Hepatic stellate cell (primary cell): ENCODE measurements at places on chromosomes 7 and 10.

GRCh38 chr7:29306319-29306991 lies 111.9 kb downstream of the CHN2 start:
- DNase-seq = no peak

GRCh38 chr10:79003183-79004100 lies 65.3 kb upstream of the ZMIZ1 start:
- no peak for DNase-seq

- DNase-seq = peak; percentile 61
Measured at GRCh38 chr7:35253460-35253709, 515 bp downstream of the TBX20 start.

DNA sequence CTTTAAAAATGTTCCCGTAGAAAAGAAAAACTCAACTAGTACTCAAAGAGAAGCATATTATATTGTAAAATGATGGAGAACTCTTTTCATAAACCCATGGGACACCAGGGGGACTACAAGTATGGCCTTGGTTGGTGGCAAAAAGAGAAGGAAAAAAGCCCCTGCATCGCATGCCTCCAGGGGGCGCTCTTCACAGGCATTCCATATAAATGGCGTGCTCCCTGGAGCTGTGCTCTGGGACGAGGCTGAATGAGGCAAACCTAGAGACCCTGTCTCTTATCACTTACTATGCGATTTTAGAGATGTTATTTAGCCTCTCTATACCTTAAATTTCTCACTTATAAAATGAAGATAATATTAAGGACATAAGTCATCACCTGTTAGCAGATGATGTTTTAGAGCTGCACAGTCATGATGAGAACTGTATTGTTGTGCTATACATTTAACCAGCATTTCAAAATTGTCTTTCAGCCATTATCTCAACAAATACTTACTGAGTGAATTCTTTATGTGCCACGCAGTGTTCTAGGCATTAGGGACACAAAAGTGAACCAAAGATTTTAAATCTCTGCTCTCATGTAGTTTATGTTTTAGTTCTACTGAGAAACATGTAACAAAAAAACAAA lies 105.8 kb downstream of the ARHGAP21 start:
- no peak for DNase-seq

- DNase-seq = no peak
Measured at GRCh38 chr10:89916468-89917215, 215.3 kb downstream of the KIF20B start.

GRCh38 chr7:56092789-56093531 lies at the start of gene PHKG1:
PHKG1 (minus strand) TSS chr7:56092952; CDS start chr7:56088941, 4,011 bp downstream.
- peak; percentile 87 for DNase-seq

DNA sequence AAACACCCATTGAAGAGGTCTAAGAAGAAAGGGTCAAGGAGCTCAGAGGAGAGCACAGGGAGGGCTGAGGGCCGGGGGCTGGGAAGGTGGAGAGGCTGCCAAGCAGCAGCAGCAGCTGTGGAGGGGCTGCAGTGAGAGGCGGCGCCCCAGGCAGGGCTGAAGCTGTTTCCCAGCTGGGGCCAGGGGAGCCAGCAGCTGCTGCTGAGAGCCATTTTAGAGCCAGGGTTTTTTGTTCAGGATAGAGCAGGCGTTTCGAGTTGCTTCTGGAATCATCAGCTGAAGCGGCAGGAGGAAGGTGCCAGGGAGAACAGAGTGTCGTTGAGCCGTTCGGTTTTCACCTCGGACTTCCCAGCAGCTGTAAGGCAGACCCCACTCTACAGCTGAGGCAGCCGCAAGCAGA lies 62.7 kb downstream of the LANCL2 start:
- DNase-seq = no peak

GRCh38 chr7:46542076-46542475 lies 621.0 kb upstream of the IGFBP3 start:
- DNase-seq = no peak

- DNase-seq = peak; percentile 69
Measured at GRCh38 chr10:34666008-34666704, 148.9 kb downstream of the PARD3 start.

- DNase-seq = no peak
Measured at GRCh38 chr10:88045656-88046415, 182.4 kb downstream of the PTEN start.

GRCh38 chr7:134188311-134188710 lies 61.2 kb downstream of the LRGUK start:
- no peak for DNase-seq

DNA sequence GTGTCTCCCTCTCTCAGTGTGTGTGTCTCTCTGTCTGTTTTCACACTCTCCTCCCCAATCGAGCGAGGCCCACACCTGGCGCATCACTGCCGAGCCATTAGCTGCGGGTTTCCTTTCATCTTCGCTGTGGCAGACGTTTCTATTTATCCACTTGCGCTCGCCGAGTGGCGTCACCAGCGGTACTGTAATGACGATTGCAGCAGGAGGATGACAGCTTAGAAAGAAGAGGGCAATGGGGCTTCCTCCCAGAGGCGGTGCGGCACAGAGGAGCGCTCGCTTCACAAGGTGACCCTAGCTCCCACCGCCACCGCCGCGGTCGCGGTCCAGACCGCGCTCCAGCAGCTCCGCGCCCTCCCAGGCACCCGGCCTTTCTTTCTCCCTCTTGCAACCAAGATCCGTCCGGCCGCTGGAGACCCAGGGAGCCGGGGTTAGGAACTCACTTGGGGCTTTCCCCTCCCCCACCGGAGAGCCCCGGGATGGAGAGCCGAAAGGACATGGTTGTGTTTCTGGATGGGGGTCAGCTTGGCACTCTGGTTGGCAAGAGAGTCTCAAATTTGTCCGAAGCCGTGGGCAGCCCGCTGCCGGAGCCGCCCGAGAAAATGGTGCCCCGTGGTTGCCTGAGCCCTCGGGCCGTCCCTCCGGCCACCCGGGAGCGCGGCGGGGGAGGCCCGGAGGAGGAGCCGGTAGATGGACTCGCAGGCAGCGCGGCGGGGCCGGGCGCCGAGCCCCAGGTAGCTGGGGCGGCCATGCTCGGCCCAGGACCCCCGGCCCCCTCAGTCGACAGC lies at the start of gene EVX1:
TSS of gene EVX1 (plus strand) at position 248 of the 785 bp plus-strand sequence. CDS start at position 477, 229 bp downstream.
- DNase-seq = no peak

DNA sequence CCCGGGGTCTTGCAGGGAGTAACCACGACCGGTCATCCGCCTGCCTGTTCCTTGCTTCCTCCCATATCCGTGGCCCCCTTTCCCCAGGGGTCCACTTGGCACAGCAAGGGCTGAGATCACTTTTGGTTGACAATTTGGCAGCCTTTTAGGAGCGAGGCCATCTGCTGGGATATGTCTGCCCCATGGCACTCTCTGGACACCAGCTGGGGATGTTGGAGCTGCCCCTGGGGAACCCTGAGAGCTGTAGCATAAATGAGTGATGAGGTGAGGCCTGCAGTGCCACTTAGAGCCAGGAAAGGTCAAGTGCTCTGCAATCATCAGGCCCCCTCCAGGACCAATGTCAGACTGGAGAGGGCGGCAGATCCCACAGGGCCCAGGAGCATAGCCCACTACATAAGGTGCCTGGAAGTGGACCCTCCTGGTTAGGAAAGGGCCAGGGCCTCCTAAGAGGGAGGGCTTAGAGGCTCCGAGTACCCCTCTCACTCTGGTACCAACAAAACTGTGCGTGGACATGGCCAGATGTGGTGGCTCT lies 92.1 kb downstream of the HIP1 start:
- no peak for DNase-seq

DNA sequence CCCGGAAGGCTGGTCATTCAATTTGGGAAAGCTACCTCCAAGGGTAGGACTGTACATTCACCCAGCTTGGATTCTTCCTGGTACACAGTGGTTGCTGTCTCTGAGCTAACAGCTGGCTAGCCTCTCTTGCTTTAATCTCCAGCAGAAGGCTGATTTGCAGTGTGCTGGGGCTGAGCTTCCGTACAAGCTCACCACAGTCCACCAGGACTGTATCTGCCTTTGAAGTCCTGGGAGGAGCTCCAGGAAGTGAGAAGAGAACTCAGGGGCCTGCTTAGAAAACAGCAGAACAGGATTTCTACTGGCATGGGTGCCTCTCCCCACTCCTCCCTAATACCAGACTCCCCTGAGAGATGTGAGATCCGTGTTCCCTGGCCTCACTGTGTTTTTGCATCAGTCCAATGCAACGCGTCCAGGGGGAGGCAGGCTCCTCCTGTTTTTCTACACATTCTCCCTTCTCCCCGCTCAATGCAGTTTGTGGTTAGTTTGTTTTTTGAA lies 6.6 kb downstream of the AFAP1L2 start:
- no peak for DNase-seq

GRCh38 chr10:93718937-93719725 lies 16.7 kb upstream of the FRA10AC1 start:
- DNase-seq = no peak

DNA sequence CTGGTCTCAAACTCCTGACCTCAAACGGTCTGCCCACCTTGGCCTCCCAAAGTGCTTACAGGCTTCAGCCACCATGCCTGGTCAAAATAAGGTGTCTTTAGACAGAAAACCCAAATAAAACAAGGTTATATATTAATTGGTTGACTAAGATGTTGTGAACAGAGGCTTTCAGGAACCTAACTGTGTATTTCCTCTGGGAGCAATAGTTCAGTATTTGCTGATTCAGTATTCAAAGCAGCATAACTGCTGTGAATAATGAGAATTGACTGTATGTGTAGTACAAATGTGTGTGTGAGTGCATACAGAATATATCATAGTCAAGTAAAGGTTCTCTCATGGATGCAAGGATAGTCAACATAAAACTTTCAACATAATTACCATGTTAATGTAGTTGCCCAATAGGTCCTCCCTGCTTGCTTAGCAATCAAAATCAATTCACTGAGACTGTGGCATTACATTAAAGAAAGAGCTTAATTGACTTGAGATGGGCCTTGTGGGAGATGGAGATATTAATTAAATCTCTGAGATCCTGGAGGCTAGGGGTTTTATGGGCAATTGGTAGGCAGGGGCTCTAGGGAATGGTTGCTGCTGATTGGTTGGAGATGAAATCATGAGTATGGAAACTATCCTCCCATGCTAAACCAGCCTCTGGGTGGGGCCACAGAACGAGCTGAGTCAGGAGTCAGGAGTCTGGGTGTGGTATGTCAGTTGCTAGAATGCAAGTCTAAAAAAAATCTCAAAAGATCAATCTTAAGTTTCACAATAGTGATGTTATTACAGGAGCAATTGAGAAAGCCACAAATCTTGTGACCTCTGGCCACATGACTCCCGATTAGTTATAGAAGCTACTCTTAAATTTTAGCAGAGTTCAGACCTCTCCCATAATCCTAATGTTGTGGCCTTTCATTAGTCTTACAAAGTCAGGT lies 162.7 kb downstream of the AKR1D1 start:
- DNase-seq = no peak

DNA sequence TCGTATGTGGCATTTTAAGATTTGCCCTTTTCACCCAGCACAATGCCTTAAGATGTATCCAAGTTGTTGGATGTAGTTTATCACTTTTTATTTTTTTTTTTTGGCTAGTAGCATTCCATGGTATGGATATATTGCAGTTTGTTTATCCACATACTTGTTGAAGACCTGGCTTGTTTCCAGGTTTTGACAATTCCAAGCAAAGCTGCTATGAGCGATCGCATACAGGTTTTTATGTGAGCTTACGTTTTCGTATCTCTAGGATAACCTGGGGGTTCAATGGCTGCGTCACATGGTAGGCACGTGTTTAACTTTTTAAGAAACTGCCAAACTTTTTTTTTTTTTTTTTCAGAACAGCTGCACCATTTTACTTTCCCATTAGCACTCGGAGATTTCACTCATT lies 32.2 kb downstream of the BAIAP2L1 start:
- no peak for DNase-seq

DNA sequence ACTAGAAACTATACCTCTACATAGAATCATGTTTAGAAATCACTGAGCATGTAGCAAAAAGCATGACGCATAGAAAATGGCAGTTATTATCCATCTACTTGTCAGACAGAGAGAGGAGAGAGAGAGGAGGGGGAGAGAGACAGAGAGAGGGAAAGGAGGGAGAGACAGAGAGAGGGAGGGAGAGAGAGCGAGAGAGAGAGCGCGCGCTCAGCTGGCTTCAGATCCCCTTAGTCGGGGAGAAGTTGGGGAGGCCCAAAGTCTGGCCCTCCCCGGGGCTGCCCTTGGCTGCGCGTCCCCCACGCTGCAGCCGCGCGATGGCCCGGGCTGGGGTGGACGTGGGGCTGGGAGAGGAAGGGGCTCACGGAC lies 37.0 kb downstream of the CNPY1 start:
- DNase-seq = no peak

- no peak for DNase-seq
Measured at GRCh38 chr7:46775776-46776175, 806.1 kb downstream of the TNS3 start.

DNA sequence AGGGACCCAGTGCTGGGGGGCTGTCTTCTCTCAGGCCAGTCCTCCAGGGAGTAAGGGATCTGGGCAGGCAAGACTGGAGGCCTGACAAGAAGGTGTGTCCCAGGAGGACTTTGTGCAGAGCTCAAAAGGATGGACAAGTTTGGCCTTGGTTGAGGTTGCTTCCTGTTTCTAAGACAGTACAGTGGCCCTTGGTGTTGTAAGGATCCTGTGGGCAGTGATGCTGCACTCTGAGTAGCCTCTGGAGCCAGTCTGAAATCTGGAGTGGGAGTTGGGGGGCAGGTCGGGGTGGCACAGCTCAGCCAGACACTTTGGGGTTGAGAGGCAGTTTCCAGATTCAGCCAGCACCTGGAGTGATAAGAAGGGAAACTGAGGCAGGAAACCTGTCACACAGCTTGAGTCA lies 139.2 kb upstream of the ZMIZ1 start:
- no peak for DNase-seq

DNA sequence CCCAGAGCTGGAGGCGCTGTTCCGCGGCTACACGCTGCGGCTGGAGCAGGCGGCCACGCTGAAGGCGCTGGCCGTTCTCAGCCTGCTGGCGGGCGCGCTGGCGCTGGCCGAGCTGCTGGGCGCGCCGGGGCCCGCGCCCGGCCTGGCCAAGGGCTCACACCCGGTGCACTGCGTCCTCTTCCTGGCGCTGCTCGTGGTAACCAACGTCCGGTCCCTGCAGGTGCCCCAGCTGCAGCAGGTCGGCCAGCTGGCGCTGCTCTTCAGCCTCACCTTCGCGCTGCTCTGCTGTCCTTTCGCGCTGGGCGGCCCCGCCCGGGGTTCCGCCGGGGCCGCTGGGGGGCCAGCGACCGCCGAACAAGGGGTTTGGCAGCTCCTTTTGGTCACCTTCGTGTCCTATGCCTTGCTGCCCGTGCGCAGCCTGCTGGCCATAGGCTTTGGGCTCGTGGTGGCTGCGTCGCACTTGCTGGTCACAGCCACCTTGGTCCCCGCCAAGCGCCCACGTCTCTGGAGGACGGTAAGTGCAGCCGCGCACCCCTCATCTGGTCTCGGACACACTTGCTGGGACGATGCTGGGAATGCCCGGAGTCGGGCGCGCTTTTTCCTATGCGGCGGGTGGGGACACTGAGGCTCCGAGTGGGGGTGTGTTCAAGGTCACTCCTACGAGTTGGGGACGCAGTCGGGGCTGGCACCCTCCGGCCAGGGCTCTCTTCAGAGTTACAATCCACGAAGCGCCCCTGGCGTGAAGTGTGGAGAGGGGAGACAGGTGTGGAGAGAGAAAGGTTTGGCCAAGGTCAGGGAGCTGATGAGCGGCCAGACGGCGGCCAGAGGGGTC lies 717 bp downstream of the ADCY1 start:
- DNase-seq = peak; percentile 72
